ENCODE measurements at places on chromosomes 5 and 9. TPM values are rescaled to one million over a fixed set of nuclear protein-coding genes. Genes with fewer than 3 reads are reported as not detected.
A peak's percentile ranks its signal among the peaks of the same experiment; 100 is the strongest.

RNF180 gene
- not detected for total RNA-seq

NPR2 gene
- 3.6 TPM for total RNA-seq

AIF1L gene
- total RNA-seq = 1.8 TPM

ZNF462 gene
- 0.40 TPM for total RNA-seq

ADAMTSL2 gene
- total RNA-seq = 0.17 TPM

TAF11L8 gene
- not detected for total RNA-seq

PCDHA4 gene
- not detected for total RNA-seq

DNAI1 gene
- total RNA-seq = not detected

ARL14EPL gene
- total RNA-seq = not detected

PCDHGA6 gene
- 0.07 TPM for total RNA-seq

DNA sequence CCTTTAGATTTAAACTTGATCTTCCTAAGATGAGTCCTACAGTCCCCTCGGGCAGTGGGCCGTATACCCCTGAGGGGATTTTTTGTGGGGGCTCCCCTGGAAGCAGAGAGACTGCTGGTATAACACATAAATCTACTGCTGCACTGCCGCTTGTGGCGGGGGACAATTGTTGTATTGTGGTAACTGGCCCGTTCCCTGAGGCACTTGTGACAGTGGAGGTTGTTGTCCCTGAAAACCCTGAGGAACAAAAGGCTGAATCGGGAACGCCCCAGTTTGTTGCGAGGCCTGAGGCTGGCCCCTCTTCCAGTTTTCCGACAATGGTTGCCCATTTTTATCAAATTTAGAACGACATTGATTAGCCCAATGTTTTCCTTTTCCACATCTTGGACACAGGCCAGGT, 4.7 kb upstream of the TMEM141 start:
- no peak for DNase-seq
- peaks cover 14% of the 10 kb centered on the region for H3K4me1 ChIP-seq
- H3K36me3 ChIP-seq = no peaks in the 10 kb centered on the region
- H3K27me3 ChIP-seq = no peaks in the 10 kb centered on the region
- no peak overlapping the region for H3K27ac ChIP-seq

DNA sequence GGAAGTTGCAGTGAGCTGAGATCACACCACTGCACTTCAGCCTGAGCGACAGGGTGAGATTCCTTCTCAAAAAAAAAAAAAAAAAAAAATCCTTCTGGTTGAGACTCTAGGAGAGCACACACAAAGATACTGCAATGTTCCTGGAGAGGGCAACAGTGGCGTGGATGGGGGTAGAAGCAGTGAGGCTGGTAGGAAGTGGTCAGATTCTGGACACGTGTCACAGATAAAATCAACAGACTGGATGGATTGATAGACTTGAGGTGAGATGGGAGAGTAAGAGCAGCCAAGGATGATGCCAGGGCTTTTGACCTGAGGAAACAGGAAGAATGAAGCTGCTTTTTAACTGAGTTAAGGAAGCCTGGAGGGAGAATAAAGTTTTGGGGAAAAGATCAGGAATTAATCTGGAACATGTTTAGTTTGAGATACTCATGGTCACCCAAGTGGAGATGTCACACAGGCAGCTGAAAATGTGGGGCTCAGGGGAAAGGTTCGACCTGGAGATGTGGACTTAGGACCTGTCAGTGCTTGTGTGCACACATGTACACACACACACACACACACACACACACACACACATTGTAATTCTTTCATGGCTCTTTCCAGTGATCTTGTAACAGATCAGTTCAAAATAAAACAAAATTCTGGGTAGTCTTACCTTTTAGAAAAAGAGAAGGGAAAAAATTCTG, 88.1 kb downstream of the FANCC start:
- H3K27ac ChIP-seq = no peak overlapping the region
- no peaks in the 10 kb centered on the region for H3K27me3 ChIP-seq
- H3K4me3 ChIP-seq = no peak overlapping the region
- no peak for DNase-seq
- H3K36me3 ChIP-seq = peaks cover 12% of the 10 kb centered on the region
- H3K4me1 ChIP-seq = no peaks in the 10 kb centered on the region

- no peak overlapping the region for H3K4me3 ChIP-seq
- no peak for DNase-seq
Measured at GRCh38 chr5:124995421-124995820, 249.0 kb upstream of the ZNF608 start.

DNA sequence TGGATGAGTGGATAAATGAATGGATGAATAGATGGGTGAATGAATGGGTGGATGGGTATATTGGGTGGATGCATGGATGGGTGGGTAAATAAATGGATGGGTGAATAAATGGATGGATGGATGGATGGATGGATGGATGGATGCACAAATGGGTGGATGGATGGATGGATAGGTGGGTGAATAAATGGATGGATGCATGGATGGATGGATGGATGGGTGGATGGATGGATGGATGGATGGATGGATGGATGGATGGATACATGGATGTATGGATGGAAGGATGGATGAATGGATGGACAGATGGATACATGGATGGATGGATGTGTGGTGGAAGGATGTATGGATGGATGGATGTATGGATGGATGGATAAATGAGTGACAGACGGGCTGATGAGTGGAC, 113.5 kb upstream of the SARDH start:
- no peak overlapping the region for H3K4me3 ChIP-seq
- DNase-seq = no peak
- H3K4me1 ChIP-seq = no peaks in the 10 kb centered on the region
- no peaks in the 10 kb centered on the region for H3K36me3 ChIP-seq
- H3K27me3 ChIP-seq = no peaks in the 10 kb centered on the region

GRCh38 chr9:97548819-97549540, 47.5 kb downstream of the TMOD1 start:
- peaks cover 11% of the 10 kb centered on the region for H3K27me3 ChIP-seq
- no peaks in the 10 kb centered on the region for H3K36me3 ChIP-seq
- no peak for DNase-seq
- no peak overlapping the region for H3K27ac ChIP-seq

GRCh38 chr5:142191776-142192175, 83.2 kb downstream of the NDFIP1 start:
- H3K27ac ChIP-seq = no peak overlapping the region
- DNase-seq = no peak
- no peak overlapping the region for H3K4me3 ChIP-seq
- H3K36me3 ChIP-seq = no peaks in the 10 kb centered on the region
- H3K4me1 ChIP-seq = no peaks in the 10 kb centered on the region

GRCh38 chr5:7868427-7868772, 431 bp downstream of the FASTKD3 start:
- H3K4me3 ChIP-seq = peak overlapping the region; percentile 96
- H3K36me3 ChIP-seq = peaks cover 32% of the 10 kb centered on the region
- peak overlapping the region; percentile 72 for H3K27ac ChIP-seq
- no peak for DNase-seq

DNA sequence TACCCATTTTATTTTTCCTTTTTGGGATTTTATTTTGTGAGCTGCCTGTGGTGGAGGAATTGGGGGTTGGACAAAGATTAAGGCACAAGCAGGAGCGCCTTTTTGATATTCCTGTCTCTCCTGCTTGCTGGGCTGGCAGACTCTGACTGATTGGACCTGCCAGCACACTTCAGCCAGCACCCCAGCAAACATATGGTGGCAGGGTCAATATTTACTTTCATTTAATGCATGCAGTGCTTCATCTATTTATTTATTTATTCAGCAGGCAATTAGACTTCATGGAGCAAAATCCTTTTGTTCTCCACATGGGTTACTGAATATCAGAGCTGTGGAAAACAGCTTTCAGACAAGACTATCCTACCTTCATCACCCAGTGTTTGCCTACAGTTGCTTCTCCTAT, 48.4 kb upstream of the EPB41L4A start:
- peaks cover 6% of the 10 kb centered on the region for H3K27me3 ChIP-seq
- no peak overlapping the region for H3K27ac ChIP-seq
- no peak for DNase-seq
- H3K4me1 ChIP-seq = no peaks in the 10 kb centered on the region
- H3K4me3 ChIP-seq = no peak overlapping the region
- H3K36me3 ChIP-seq = no peaks in the 10 kb centered on the region

- H3K4me1 ChIP-seq = peaks cover 4% of the 10 kb centered on the region
- no peaks in the 10 kb centered on the region for H3K27me3 ChIP-seq
- H3K36me3 ChIP-seq = peaks cover 6% of the 10 kb centered on the region
- no peak overlapping the region for H3K4me3 ChIP-seq
- no peak for DNase-seq
Measured at GRCh38 chr5:53994148-53994547, 316.2 kb downstream of the ARL15 start.

DNA sequence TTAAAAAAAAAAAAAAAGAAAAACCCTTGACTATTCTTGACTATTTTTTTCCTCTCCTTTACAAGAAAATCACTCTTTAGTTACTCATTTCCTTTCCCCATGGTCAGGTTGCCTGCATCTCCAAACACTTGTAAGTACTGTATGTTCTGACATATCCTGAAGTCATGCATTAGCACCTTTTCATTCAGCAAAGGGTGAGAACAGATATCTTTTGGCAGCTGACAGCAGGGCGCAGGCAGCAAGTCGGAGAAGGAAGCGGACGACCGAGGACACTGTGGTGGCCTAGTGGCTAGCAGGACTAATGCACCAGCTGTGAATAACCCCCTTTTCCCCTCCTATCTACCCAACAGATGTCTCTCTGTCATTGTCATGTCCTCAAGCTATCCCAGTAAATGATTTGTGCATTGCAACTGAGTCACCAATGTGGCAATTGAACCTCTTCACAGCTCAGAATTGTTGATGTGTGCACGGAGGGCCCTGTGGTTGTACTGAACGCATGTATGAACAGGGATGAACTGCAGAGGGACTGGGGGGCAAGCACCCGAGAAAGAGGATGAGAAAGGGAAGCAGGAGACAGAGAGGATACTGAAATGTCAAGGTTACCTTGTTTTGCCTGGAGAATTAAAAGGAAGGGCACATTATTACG, 996.0 kb upstream of the ARRDC3 start:
- H3K4me1 ChIP-seq = no peaks in the 10 kb centered on the region
- no peak overlapping the region for H3K4me3 ChIP-seq
- no peaks in the 10 kb centered on the region for H3K27me3 ChIP-seq
- H3K36me3 ChIP-seq = no peaks in the 10 kb centered on the region
- H3K27ac ChIP-seq = no peak overlapping the region
- no peak for DNase-seq

- no peaks in the 10 kb centered on the region for H3K27me3 ChIP-seq
- H3K36me3 ChIP-seq = no peaks in the 10 kb centered on the region
- H3K4me1 ChIP-seq = no peaks in the 10 kb centered on the region
- no peak overlapping the region for H3K4me3 ChIP-seq
Measured at GRCh38 chr5:101717721-101718120, 578.4 kb downstream of the SLCO4C1 start.

DNA sequence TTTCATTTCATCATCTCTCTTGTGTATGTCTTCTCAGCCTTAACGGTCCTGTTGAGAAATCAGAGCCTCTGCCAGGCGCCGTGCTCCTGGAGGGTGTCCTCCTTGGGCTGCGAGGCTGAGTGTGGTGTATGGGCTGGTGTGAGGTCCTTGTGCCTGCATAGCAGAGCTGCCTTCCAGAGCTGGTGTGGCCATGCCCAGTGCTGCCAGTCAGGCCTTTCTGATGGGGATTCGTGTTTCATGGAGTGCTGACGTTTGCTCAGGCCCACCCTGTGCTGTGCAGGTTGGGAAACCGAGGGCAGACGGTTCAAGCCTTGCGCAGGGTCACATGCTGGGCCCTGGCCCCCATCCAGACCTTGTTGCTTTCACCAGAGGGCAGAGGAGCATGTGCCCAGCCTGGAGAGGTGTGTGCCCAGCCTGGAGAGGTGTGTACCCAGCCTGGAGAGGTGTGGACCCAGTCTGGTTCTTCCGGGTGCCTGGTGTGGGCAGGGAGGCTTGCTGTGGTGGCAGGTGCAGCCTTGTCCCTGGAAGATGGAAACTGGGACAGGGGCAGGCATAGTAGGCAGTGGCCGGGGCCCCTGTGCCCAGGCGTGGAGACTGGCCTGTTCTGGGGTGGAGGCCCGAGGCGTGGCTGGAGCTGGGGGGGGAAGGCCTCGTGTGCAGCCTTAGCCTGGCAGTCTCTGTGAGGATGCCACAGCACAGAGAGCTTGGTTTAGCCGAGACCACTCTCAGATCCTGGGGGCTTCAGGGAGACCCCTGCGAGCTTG, 84.0 kb downstream of the RXRA start:
- H3K36me3 ChIP-seq = no peaks in the 10 kb centered on the region
- H3K27ac ChIP-seq = no peak overlapping the region
- no peak overlapping the region for H3K4me3 ChIP-seq
- peaks cover 4% of the 10 kb centered on the region for H3K27me3 ChIP-seq
- DNase-seq = no peak
- H3K4me1 ChIP-seq = peaks cover 20% of the 10 kb centered on the region

- H3K4me1 ChIP-seq = peaks cover 13% of the 10 kb centered on the region
- H3K36me3 ChIP-seq = no peaks in the 10 kb centered on the region
- peak overlapping the region; percentile 47 for H3K27ac ChIP-seq
- DNase-seq = no peak
- no peaks in the 10 kb centered on the region for H3K27me3 ChIP-seq
Measured at GRCh38 chr5:14932902-14933469, 61.4 kb upstream of the ANKH start.

- H3K4me1 ChIP-seq = no peaks in the 10 kb centered on the region
- no peaks in the 10 kb centered on the region for H3K27me3 ChIP-seq
- no peak for DNase-seq
- no peak overlapping the region for H3K4me3 ChIP-seq
- H3K36me3 ChIP-seq = peaks cover 2% of the 10 kb centered on the region
Measured at GRCh38 chr9:27344776-27345175, 47.8 kb upstream of the EQTN start.

- H3K36me3 ChIP-seq = no peaks in the 10 kb centered on the region
- H3K4me1 ChIP-seq = no peaks in the 10 kb centered on the region
- no peak overlapping the region for H3K4me3 ChIP-seq
- DNase-seq = no peak
- H3K27me3 ChIP-seq = peaks cover 11% of the 10 kb centered on the region
Measured at GRCh38 chr5:133602835-133603380, 9.4 kb downstream of the FSTL4 start.

DNA sequence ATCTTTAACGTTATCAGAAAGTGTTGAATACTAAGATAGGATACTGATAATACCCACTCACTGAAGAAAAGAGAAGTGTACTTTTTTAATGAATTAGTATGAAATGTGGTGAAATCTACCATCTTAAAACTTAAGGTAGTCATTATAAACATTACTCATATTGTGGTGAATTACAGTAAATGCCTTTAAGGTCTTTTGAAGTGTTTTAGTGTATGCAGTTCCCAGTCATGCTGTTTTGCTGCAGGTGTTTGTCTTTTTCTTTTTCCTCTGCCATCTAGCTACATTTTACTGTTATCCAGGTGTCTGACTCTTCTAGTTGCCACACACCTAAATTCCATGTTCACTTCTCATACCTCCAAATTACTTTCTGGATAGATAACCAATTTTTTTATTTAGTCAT, 72.6 kb downstream of the ERMP1 start:
- peak overlapping the region; percentile 83 for H3K27ac ChIP-seq
- no peaks in the 10 kb centered on the region for H3K27me3 ChIP-seq
- no peak for DNase-seq
- H3K4me1 ChIP-seq = peaks cover 49% of the 10 kb centered on the region
